ENCODE measurements at places on chromosomes 7 and 10.

DNA sequence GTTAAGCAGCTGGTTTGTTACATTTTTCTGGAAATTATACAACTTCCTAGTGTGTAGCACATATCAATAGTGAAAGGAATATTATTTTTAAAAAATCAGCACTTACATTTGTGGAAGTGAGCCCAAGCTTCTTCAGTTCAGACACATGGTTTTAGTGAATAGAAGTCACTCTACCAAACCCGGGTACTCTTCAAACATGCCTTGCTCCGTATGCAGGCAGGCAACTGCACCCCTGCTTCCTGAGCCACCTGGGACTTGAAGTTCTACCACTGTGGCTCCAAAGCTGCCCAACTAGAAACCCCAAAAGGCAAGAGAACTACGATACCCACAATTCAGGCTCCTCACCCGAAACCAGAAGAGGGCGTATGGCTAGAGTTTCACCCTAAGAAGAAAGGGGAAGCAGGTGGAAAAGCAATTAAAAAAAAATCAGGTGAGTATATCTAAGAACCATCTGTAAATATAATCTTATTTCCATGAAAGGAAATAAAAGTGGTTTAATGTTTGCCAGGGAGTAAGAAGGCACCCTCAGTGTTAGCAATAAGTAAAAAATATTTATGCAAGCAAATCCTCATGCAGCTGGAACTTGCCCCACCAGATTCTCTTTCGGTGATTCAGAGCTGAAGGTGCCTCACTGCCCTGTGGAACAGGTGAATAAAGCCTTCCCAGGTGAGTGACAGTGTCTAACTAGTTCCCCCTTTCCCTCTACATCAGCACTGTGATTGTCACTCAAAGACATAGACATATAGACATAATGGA, at the start of gene MACC1:
Gene MACC1 (minus strand): TSS at position 192 of the 756 bp plus-strand sequence. CDS start 55,522 bp downstream, outside the sequence.
- DNase-seq: peak; percentile 64

GRCh38 chr7:100118388-100119071, 628 bp downstream of the TAF6 start:
- no peak for DNase-seq

DNA sequence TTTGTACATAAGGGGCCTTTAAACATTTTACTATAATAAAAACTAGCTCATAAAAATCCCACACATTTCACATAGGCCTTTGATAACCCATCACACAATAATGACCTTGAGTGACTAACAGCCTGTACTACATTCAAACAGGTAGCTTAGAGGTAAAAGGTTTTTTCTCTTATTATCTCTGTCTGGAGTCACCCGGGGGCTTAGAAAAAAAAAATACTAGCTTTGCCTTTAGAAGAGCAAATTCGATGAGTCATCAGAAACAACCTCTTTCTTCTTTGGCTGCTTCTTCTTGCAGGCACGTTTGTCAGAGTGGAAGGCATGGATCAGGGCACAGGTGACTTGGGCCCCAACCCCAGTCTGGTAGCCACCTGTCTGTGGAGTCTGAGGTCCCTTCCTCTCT, 43.4 kb upstream of the ADO start:
- no peak for DNase-seq

DNA sequence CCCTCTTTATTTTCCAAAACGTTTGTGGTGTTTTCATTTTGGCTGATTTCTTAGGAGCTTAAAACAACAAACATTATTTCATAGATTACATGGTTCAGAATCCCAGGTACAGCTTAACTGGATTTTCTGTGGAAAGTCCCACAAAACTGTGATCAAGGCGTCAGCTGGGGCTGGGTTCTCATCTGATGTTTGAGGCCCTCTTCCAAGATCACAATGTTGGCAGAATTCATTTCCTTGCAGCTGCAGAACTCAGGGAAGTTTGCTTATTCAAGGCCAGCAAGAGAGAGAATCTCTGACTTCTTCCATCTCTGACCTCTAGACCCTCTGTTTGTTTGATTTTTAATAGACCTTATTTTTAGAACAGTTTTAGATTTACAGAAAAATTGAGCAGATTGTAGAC, 108.4 kb upstream of the AGK start:
- no peak for DNase-seq
